ENCODE measurements at places on chromosomes 13 and 19.

GRCh38 chr13:45809801-45810394 lies 41.7 kb downstream of the SIAH3 start:
- no peak for DNase-seq

DNA sequence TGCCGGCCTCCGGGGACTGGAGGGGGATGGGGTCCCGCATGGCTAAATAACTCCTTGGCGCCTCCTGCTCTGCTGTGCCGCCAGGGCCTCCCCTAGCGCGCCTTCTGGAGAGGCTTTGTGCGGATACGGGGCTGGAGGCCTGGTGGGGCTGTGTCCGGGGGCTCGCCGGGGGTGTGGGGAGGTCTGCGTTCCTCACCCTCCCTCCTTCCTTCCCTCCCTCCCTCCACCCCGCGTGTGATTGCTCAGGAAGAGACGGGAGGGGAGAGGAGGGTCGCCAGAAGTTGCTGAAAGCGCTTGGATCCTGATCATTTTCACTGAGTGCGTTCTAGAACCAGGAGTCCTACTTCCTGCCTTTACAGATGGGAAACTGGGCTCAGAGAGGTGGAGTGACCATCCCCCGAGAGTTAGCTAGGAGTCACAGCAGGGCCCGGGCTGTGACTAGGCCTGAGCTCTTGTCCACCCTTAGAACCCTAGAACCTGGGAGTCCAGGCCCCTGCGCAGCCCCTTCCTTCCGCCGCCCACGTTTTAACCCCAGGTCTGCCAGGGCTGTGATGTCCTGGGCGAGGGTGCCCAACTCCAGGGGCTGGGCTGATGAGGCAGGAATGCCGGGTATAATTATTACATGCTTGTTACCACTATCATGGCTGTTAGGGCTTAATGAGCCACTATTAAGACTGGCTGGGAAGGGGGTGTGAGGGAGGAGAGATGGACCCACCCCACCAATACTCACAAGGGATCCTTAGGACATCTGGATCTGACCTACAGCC lies 782 bp upstream of the JUND start:
- DNase-seq = peak; percentile 74

GRCh38 chr19:49812452-49812996 lies 568 bp downstream of the FUZ start:
- no peak for DNase-seq

- DNase-seq = no peak
Observed at GRCh38 chr19:5394551-5395505, 54.2 kb upstream of the PTPRS start.

GRCh38 chr13:22090106-22090505 lies 419.2 kb downstream of the FGF9 start:
- no peak for DNase-seq

- peak; percentile 91 for DNase-seq
Observed at GRCh38 chr13:92842145-92842544, 384.5 kb upstream of the GPC6 start.
